ENCODE measurements at places on chromosomes 2 and 18. TPM values are rescaled to one million over a fixed set of nuclear protein-coding genes. Genes with fewer than 3 reads are reported as not detected.

ELOA2 gene
- total RNA-seq = not detected

RAB6C gene
- total RNA-seq = not detected

RNMT gene
- 84.4 TPM for total RNA-seq

CNTNAP5 gene
- total RNA-seq = not detected

GREB1L gene
- not detected for total RNA-seq

PRKCE gene
- 11.9 TPM for total RNA-seq

TET3 gene
- total RNA-seq = 16.4 TPM

TRIB2 gene
- total RNA-seq = 9.2 TPM

SP5 gene
- total RNA-seq = not detected

NPAS2 gene
- total RNA-seq = 15.2 TPM

GPR39 gene
- not detected for total RNA-seq

Data from activated CD8-positive, alpha-beta T cell treated with anti-CD3 and anti-CD28 coated beads for 36 hours (primary cell).